SJCRH30 (cell line): ENCODE measurements at places on chromosomes 5 and 9. TPM values are rescaled to one million over a fixed set of nuclear protein-coding genes. Genes with fewer than 3 reads are reported as not detected.

DNA sequence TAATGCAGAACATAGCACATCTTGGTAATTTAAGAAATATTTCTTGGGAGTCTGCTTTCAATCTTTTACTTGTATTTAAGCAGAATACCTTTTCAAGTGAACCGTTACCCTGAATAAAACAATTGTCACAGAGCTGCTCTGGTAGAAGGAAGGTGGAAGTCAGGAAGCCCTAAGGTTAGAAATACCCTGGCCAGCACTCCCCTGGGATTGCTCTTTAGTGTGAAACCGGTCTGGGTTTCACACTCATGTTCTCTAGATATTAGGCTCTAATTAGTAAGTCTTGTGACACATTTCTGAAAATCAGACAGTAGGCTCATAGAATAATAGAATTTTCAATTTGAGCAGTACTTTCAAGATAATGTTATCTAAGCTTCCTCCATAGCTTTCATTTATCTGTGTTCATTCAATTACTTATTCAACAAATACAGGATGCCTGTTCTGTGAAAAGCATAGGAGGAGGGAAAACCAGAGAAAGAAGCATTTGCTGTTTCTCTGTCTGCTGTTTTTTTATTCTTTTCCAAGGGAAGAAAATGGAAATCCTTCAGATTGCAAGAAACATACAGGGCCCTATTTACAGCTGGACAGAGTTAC lies 825.5 kb downstream of the TLR4 start:
- no peak overlapping the region for H3K4me3 ChIP-seq
- H3K27me3 ChIP-seq, result no peaks in the 10 kb centered on the region
- H3K27ac ChIP-seq, result no peak overlapping the region
- no peaks in the 10 kb centered on the region for H3K36me3 ChIP-seq

DNA sequence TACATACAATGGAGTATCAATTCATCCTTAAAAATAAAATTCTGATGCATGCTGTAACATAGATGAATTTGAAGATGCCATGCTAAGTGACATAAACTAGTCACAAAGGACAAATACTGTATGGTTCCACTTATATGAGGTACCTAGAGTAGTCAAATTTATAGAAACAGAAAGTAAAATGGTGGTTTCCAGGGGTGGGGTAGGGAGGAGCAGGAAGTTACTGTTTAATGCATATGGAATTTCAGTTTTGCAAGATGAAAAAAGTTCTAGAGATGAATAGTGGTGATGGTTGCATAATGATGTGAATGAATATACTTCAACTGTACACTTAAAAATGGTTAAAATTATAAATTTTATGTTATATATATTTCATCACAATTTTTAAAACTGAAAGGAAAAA lies 57.3 kb upstream of the FNIP1 start:
- no peaks in the 10 kb centered on the region for H3K36me3 ChIP-seq
- DNase-seq, result no peak
- H3K4me3 ChIP-seq, result no peak overlapping the region
- H3K27me3 ChIP-seq, result no peaks in the 10 kb centered on the region; the same call in 1 of the 2 replicates

Gene HAPLN1
- 0.53 and 1.6 TPM in 2 replicates for total RNA-seq

Gene STING1
- 13.2 and 15.0 TPM in 2 replicates for total RNA-seq

Gene GHR
- total RNA-seq, result 31.2 and 34.0 TPM in 2 replicates
